MV-4-11 (cell line): ENCODE measurements at places on chromosomes 13 and 19.
A peak's percentile ranks its signal among the peaks of the same experiment; 100 is the strongest.

- peak; percentile 56 for DNase-seq
Observed at GRCh38 chr19:7925171-7925851, 624 bp downstream of the CTXN1 start.

- DNase-seq, result no peak
Observed at GRCh38 chr19:33246709-33247440, 21.2 kb upstream of the SLC7A10 start.

DNA sequence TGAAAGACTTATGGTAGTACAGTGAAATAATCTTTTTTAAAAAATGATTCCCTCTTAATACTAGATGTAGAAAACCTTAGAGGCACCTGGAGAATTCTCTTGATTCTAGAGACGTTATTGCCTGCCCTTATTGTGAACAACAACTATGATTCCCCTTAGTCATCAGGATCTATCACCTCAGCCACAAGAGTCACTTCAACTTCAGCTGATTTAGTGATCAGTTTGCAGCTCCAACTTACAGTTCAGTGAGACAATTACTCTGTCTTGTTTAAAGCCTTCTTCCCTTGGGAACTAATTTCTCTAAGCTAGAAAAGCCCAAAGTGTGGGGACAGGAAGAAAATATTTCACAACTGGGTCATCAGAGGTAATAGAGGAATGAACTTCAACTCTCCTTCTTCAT, 254.3 kb upstream of the SLITRK1 start:
- peak; percentile 6 for DNase-seq

DNA sequence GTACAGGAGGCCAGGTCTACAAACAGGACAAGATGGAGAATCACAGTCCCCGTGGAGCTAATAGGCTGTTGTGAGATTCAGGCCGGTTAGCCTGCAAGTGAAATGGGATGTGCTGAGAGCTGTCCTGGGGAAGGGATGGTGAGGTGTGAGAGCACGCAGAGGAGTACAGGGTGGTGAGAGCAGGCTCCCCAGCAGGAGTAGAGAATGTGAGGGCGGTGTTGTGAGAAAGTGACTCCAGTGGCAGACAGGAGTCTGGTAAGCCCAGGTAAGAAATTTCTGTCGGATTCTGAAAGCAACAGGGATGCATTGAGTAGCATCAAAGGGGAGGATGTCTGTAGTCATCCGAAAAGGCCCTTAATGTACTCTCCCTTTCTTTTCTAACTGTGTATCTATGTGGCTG, 50.7 kb upstream of the GPR183 start:
- no peak for DNase-seq

DNA sequence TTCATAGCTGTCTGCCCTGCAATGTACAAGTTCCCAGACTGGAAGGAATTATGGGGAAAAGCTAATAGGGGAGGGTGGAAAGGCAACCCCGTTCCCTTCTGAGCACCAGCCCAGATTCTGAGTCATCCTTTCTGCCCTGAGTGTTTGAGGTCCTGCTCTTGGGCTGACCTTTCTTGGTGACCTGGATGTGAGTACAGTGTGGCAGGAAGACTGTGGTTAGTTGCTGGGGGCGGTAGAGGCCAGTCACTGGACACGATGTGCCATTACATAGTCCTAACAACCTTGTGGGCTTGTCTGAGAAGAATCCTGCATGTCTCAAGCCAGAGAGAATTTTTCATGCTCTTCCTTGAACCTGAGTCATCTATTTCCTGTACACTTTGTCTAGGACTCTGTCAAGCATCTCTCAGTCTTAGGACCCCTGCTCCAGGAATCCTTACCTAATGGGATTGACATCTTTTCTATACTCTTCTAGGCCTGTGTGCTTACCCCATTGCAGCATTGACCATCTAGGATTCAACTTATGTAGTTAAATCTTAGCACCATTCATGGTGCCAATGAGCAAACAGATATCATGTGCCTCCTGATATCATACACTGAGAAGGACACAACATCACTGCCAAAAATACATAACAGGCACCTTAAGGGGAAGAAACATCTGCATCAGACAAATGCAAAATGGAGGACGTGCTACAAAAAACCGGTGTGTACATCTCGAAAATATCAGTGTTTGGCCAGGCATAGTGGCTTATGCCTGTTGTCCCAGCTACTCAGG, 8.1 kb upstream of the ANGPTL4 start:
- DNase-seq, result peak; percentile 83

DNA sequence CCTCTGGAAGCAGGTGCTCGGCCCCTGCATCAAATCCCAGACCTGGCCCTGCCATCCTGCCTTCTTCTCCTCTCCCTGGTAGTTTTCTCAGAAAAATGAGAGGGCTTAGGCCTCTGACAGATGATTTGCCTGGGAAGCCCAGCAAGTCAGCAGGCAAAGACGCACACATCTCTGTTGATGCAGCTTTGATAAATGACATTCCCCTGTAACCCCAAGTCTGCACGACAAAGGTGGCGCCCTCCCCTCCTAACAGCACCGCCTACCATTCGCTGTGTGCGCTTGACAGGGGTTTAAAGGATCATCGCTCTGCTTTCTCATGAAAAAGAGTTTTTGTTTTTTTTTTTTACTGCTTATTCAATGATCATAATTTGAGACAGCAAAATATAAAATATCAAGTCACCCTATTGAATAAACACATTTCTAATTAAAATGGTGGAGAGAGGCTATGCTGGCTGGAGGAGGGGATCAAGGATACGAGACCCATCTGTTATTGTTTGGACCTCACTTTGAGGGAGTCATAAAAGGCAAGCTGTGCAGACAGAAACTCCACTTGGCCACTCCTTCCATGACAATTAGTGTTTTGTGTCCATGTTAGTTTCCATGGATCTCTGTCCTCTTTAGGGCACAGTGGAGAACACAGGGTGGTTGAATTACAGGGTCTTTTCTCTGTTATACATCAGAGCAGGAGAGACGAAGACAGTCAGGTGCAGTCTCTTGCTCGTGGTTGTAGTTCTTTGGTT, 126.1 kb downstream of the FGF9 start:
- no peak for DNase-seq

GRCh38 chr19:34989298-34989697, 10.8 kb upstream of the GRAMD1A start:
- DNase-seq, result no peak

GRCh38 chr19:43467730-43468129, 2.3 kb upstream of the LYPD3 start:
- no peak for DNase-seq

DNA sequence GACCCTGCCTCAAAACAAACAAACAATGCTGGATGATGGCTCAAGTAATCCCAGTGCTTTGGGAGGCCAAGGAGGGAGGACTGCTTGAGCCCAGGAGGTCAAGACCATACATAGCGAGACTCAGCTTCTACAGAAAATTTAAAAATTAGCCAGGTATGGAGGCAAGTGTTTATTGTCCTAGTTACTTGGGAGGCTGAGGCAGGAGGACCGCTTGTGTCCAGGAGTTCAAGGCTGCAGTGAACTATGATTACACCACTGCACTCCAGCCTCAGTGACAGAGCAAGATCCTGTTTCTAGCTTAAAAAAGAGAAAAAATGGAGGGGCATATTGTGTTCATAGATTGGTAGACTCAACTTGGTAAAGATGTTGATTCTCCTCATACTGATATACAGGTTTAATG, 36.2 kb downstream of the KPNA3 start:
- no peak for DNase-seq

GRCh38 chr19:54029930-54030490, 33.7 kb downstream of the VSTM1 start:
- DNase-seq, result peak; percentile 49

DNA sequence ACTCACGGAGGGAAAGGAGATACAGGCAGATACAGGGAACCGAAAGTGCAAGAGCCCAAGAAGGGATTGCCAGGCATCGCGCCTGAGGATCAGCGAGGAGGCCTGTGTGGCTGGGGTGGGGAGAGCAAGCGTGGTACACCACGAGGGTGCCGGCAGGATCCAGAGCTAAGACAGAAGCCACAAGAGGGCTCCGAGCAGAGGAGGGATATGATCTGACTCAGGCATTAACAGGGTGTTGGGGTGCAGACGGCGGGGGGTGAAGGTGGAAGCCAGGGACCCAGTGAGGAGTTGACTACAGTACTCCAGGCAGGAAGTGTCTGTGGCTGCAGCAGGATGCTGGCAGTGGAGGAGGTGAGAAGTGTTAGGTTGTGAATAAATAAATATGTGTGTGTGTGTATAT, 5.4 kb upstream of the PPP1R37 start:
- peak; percentile 95 for DNase-seq

GRCh38 chr13:99481366-99481765, 19.9 kb upstream of the TM9SF2 start:
- DNase-seq, result no peak

DNA sequence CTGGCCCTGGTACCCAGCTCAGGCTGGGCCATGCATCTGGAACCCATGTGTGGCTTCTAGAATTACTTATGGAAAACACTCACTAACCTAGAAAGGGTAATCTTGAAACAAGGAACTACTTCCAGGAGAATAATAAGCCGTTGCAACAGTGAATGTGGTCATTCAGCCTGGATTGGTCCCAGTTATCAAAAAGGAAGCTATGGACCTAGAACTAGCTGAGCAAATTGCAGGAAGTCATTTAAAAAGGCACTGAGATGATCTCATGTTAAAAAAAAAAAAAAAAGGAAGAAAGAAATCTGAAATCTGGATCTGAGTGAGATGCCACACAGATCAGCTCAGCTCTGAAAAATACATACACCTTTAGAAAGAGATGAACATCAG, 59.6 kb downstream of the DCT start:
- DNase-seq, result peak; percentile 47

DNA sequence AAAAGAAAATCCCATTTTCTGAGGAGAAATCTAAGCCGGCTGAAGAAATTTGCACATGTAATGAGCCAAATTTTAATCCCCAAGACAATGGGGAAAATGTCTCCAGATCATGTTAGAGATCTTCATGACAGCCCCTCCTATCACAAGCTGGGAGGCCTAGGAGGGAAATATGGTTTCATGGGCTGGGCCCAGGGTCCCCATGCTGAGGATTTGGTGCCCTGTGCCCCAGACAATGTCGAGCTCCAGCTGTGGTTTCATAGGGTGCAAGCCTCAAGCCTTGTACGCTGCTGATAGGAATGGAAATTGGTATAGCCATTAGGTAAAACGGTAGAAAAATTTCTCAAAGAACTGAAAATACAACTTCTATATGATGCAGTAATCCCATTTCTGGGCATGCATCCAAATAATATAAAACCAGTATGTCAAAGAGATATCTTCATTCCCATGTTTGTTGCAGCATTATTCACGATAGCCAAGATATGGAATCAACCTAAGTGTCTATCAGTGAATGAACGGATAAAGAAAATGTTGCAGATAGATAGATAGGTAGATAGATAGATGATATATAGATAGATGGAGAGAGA, 19.3 kb upstream of the FREM2 start:
- DNase-seq, result no peak

GRCh38 chr19:51166846-51167490, 24.9 kb downstream of the SIGLEC7 start:
- DNase-seq, result peak; percentile 94

GRCh38 chr13:99948907-99949678, 22.5 kb downstream of the ZIC5 start:
- no peak for DNase-seq

DNA sequence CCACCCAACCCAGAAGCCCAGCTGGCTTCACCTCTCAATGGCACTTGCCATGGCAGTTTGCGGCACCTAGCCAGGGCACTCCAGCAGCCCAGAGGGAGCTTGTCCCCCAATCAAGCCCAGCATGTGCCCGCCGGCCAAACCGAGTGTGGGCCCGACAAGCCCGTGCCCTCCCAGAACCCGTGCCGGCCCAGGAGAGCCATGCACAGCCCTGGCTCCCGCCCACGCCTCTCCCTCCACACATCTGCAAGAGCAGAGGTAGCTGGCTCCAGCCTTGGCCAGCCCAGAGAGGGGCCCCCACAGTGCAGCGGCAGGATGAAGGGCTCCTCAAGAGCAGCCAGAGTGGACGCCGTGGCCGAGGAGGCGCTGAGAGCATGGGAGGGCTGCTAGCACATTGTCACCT, 2278.0 kb upstream of the PCDH20 start:
- DNase-seq, result no peak

GRCh38 chr19:55082020-55082851, 6.6 kb downstream of the EPS8L1 start:
- no peak for DNase-seq

- DNase-seq, result no peak
Observed at GRCh38 chr19:15429825-15430467, 11.2 kb upstream of the AKAP8L start.

GRCh38 chr13:98416408-98416807, 160.5 kb downstream of the STK24 start:
- no peak for DNase-seq

- peak; percentile 23 for DNase-seq
Observed at GRCh38 chr13:23921451-23921888, 24.2 kb upstream of the C1QTNF9B start.

- DNase-seq, result peak; percentile 56
Observed at GRCh38 chr13:41492432-41493260, 35.3 kb downstream of the RGCC start.

- DNase-seq, result no peak
Observed at GRCh38 chr19:2791876-2792275, 6.6 kb downstream of the THOP1 start.

DNA sequence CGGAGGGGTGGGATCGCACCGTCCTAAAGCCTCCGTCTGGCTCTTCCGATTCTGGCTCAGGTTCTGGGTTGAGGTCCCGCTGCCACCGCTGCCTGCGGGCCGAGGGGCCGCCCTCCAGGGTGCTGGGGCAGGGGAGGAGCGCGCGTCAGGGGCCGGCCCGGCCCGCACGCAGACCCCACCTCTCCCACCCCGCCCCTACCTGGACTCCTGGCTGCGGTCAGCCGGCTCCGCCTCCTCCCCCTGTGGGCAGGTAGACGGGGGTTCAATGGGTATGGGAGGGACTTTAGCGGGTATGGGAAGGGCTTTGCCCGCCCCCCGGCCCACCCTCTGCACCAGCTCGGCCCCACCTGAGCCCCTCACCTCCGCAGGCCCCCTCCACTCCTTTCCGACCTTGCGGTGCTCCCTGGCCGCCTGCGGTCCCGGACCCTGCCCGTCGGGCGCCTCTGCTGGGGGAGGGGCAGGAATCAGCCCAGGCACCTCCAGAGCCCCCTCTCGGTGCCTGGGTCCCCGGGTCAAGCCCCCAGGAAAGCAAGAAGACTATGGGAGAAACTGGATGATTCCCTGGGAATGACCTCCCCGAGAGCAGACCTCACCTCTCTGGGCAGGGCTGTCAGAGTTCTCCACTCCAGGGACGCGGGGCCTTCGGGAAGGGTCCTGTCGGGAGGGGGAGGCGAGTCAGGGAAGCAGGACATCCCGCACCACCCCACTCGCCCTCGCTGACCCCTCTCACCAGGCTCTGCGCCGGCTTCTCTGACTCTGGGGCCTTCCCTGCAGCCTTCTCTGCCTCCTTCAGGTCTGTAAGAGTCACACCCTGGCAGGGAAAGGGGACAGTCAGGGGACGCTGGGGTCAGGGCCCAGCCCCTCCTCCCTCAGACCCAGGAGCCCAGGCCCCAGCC, 17.0 kb downstream of the EPS8L1 start:
- DNase-seq, result no peak

DNA sequence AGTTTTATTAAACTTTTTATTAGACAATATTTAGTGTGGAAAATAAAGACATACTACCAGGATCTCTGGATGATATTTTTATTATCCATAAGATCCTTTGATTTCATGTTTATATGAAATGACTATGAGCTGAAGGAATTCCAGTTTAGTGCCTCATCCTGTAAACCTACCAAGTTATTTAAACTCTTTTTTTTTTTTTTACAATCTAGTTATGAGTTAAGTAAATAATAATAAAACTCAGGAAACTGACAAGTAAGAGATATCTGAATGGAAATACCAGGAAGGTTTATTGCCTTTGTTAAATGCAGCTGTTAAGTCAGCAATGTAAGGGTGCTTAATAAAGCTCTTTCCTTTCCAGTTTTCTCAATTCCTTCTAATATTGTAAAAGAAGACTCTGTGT, 53.9 kb downstream of the RXFP2 start:
- DNase-seq, result no peak
